Gastrocnemius medialis (tissue), 4 donors: ENCODE measurements at places on chromosomes 11 and 22. TPM values are rescaled to one million over a fixed set of nuclear protein-coding genes. Genes with fewer than 3 reads are reported as not detected.

Gene CLTCL1
- total RNA-seq = 311 TPM

DNA sequence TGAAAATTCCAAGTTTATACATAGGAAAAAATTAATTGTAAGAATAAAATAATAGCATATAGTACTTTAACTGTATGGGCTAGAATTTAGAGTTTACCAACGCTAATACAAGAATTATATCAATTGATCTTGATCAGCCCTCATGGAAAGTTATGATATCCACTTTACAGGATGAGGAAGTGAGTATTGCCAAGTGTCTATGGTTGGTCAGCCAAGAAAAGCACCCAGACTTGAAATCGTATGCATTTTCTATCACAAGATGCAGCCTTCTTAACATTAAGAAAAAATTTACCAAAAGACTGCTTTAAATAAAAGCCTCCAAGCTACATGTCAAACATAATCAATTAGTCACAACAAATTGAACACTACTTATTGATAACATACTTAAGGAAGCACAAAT lies 53.0 kb downstream of the DDI1 start:
- no peak for DNase-seq
- no peak overlapping the region for H3K27ac ChIP-seq
- H3K27me3 ChIP-seq = no peaks in the 10 kb centered on the region
- H3K4me3 ChIP-seq = no peak overlapping the region

DNA sequence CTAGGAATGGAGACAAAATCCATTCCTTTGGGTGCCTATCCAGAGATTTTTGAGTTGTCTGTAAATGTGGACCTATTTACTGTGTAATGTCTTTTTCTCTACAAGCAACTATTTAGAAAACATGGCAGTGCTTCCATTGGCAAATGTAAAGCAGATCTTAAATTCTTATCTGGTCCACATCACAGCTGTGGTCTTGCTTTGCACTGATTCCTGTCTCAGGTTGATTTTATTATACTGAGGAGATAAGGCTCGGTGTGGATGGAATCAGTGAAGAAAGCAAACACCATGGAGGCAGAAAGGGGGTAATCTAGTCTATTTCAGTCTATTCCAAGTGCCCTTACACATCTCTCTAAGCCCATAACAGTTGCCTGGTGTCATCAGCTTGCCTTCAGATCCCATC lies 160.5 kb downstream of the NCAM1 start:
- H3K4me3 ChIP-seq = no peak overlapping the region
- H3K4me1 ChIP-seq = no peaks in the 10 kb centered on the region
- H3K36me3 ChIP-seq = no peaks in the 10 kb centered on the region

- peaks cover 20% of the 10 kb centered on the region for H3K4me1 ChIP-seq
- DNase-seq = peak; percentile 35
- no peak overlapping the region for H3K4me3 ChIP-seq
- no peak overlapping the region for H3K27ac ChIP-seq
- no peaks in the 10 kb centered on the region for H3K27me3 ChIP-seq
Observed at GRCh38 chr22:20013382-20013871, 3.2 kb downstream of the ARVCF start.

GRCh38 chr11:69867076-69868005 lies 48.1 kb upstream of the FGF3 start:
- no peak for DNase-seq
- H3K36me3 ChIP-seq = no peaks in the 10 kb centered on the region
- H3K27ac ChIP-seq = no peak overlapping the region
